Activated CD4-positive, alpha-beta T cell treated with anti-CD3 and anti-CD28 coated beads for 1 hour (primary cell): ENCODE measurements at places on chromosomes 2 and 18.

- no peak for DNase-seq
These were observed 1.9 kb downstream of the SP5 start for GRCh38 chr2:170716851-170717598.

GRCh38 chr2:142180820-142181533 is 50.2 kb upstream of the LRP1B start:
- DNase-seq = no peak

DNA sequence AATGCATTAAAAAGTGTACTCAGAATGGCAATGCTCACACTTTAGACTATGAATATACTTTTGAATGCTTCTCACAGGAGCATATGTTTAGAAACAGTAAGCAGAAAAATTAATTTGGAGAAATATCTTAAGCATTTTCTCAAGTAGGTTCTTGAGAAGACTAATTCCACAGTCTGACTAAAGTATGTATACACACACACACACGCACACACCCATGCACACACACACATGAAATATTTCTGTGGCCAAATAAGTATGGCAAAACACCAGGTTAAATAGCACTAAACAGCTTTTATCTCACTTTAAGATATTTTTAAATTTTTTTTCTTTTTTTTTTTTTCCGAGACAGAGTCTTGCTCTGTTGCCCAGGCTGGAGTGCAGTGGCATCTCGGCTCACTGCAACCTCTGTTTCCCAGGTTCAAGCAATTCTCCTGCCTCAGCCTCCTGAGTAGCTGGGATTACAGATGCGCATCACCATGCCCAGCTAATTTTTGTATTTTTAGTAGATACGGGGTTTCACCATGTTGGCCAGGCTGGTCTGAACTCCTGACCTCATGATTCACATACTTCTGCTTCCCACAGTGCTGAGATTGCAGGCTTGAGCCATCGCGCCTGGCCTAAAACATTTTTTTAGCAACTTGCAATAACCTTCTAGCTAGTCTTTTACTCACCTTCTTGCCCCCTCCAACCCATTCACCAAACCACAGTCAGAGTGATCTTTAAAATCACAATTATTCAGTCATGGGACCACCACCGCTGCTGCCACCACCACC is 67.5 kb upstream of the SCG2 start:
- no peak for DNase-seq

DNA sequence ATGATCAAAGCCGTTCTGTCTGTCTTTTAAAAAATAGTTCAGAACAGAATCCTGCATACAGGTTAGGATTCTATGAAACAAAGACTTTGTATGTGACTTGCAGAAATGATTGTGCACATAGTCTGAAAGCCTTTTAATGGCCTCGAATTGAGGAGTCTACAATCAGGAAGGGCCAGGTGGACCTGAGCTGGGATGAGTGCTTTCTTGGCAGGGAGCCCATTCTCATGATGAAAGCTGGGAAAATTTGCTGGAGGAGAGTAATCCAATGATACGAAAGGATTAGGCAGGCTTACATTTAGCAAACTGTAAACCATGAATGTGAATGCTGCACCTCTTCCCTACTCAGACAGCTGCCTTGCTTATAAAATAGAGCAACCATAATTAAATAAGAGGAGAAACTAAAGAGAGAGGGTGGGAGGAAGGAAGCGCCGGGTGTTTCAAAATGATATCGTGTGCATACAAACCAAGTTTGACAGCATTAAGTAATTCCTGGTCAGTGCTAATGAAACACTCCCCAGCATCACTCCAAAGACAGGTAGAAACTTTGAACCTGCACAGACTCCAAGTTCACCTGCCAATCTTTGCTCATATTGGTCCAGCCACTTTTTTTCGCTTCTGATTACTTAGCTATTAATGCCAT is 23.7 kb upstream of the CXCR4 start:
- DNase-seq = no peak

GRCh38 chr2:202911203-202911511 is 316 bp downstream of the WDR12 start:
- no peak for DNase-seq

GRCh38 chr2:237434866-237435311 is 20.9 kb upstream of the COL6A3 start:
- peak; percentile 60 for DNase-seq

GRCh38 chr18:45046961-45047360 is 366.3 kb downstream of the SETBP1 start:
- no peak for DNase-seq

DNA sequence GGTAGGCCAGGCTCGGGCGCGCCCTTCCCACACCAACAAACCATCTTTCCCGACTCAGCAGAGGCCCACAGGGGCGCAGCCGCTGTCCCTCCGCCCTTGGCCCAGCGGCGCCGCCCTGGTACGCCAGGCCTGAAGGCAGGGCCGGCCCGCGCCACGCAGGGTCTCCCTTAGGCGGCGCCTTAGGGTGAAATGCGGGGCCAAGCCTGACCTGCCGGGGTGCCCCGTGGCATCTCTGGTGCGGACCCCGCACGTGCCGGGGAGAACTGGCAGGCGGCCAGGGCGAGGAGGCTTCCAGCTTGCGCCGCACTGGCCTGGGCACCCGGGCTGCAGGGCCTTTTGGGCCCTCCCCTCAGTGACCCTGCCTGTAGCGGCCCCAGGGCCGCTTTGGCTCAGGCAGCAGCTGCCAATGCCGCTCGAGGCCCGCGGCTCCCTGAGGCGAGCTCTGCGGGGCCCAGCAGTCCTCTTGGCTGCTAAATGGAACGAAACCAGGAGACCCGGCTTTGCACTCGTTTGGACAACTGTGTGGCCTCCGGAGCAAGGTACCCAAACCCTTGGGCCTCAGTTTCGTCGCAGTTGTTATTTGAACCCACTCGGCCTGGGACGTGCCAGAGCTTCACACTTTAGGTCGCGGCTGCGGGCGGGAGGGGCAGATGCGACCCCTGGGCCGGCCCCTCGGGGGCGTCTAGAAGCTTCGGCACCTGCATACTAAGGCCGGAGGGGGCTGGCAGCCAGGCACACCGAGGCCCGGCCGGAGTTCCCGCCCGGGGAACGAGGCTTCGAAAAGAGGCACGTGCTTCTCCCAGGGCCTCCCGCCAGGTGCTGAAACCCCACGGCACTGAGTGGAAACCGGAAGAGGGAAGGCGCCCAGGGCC is 8.5 kb downstream of the OTX1 start:
- no peak for DNase-seq

- no peak for DNase-seq
These were observed 767.7 kb upstream of the GCFC2 start for GRCh38 chr2:76478266-76479035.

- DNase-seq = no peak
These were observed 15.4 kb downstream of the PPM1B start for GRCh38 chr2:44184106-44184505.

- DNase-seq = no peak
These were observed 417.9 kb downstream of the NRXN1 start for GRCh38 chr2:50614056-50614455.

- DNase-seq = no peak
These were observed 28.2 kb downstream of the RBMS1 start for GRCh38 chr2:160465406-160465805.

- DNase-seq = no peak
These were observed 67.0 kb upstream of the OSR1 start for GRCh38 chr2:19425419-19425818.

GRCh38 chr2:149613704-149614103 is 26.1 kb upstream of the MMADHC start:
- no peak for DNase-seq

- DNase-seq = no peak
These were observed 84.1 kb upstream of the EPC2 start for GRCh38 chr2:148560496-148560895.

GRCh38 chr2:3388412-3388738 is 8.9 kb downstream of the TRAPPC12 start:
- DNase-seq = no peak

GRCh38 chr2:222944552-222944951 is 83.7 kb downstream of the ACSL3 start:
- DNase-seq = no peak

GRCh38 chr2:23803264-23803964 is 123.5 kb downstream of the ATAD2B start:
- DNase-seq = no peak

GRCh38 chr2:237885931-237886684 is 26.7 kb downstream of the RAMP1 start:
- DNase-seq = no peak

DNA sequence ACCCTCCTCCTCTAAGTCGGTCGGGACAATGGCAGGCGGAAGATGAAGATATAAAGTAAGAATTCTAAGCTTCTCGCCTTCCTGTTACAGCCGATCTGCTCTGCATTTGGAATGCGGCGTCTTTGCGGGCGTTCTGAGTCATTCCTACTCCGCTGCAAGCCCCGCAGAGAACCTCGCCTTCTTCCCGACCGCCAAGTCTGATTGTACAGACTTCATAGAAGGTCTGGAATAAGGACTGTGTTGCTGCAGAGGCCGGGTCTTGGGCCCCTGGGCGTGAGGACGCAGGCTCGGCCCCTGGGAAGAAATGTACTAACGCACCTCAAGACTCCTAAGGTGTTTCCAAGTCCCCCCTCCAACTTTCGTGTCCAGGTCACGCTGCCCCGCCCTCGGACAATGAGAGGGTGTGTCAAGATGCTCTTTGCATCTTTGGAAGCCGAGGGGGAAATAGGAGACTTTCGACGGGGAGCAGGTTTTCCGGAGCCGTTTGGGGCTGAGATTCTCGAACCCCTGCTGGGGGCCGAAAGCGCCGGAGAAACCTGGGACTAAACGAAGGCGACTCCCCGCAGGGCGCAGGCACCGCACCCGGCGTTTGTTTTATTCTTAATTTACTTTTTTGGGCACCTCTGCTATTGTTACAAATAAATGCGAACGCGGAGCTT is 12.7 kb upstream of the PAX3 start:
- no peak for DNase-seq

- no peak for DNase-seq
These were observed 91.4 kb downstream of the PPP1R1C start for GRCh38 chr2:182077023-182077422.

DNA sequence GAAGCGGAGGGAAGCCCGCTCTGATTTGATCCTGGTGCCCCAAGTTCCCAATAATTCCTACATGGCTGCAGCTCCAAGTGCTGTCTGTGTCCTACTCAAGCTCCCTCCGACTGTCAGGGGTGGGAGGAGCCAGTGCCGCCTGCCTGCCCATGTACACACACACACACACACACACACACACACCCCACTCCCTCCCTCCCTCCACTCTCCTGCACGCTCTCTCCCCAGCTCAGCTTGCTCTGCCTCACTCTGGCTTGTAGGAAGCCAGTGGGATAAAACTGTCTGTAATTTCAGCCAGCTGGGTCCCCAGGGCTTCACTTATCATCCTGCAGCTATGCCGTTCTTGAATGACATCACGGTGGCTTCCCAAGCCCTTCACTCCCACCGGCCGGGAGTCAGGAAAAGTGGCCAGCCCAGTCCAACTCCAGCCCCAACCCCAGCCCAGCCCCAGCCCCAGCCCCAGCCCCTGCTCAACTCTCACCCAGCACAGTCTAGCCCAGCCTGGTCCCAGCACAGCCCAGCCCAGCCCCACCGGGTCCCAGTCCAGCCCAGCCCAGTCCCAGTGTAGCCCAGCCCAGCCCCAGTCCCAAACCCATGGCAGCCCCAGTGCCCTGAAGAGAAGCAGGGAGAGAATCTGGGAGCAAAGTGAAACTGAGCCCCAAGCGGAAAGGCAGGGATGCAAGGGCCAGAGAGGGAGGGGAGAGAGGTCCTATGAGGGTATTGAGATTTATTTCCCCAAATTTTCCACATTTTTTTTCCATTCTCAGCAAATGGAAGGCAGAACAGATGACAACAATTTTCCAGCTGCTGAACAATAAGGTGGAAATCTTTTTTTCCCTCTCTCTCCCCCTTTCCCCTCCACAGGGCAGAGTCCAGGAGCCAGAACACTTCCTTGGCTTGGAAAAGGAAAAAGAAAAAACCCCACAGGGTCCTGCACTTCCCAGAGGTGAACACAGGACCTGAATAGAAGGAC is 144.0 kb downstream of the TNS1 start:
- no peak for DNase-seq
